ENCODE measurements at places on chromosomes 12 and 14.

DNA sequence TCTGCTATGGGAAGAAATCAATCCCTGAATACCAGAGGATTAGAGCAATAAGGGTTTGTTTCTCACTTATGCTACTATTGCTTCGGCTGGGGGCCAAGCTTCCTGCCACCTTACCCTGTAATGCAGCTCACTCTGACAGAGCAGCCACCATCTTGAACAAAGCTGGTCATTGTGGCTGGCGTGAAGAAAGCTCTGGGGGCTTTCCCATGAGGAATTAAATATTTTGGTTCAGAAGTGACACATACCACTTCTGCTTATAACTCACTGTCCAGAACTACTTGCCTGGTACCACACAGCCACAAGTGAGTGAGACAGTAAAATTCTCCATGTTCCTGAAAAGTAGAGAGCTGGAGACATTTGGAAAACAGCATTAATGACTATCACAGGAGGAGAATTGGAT, 82.6 kb downstream of the GALNT8 start:
- H3K27me3 ChIP-seq, result no peaks in the 10 kb centered on the region
- H3K27ac ChIP-seq, result no peak overlapping the region
- H3K4me3 ChIP-seq, result no peak overlapping the region
- no peak for DNase-seq

- no peak overlapping the region for H3K4me3 ChIP-seq
- peaks cover 19% of the 10 kb centered on the region for H3K27me3 ChIP-seq
- peaks cover 26% of the 10 kb centered on the region for H3K4me1 ChIP-seq
- no peak overlapping the region for H3K27ac ChIP-seq
- no peaks in the 10 kb centered on the region for H3K36me3 ChIP-seq
Measured at GRCh38 chr14:64541972-64542835, 1.7 kb downstream of the HSPA2 start.

DNA sequence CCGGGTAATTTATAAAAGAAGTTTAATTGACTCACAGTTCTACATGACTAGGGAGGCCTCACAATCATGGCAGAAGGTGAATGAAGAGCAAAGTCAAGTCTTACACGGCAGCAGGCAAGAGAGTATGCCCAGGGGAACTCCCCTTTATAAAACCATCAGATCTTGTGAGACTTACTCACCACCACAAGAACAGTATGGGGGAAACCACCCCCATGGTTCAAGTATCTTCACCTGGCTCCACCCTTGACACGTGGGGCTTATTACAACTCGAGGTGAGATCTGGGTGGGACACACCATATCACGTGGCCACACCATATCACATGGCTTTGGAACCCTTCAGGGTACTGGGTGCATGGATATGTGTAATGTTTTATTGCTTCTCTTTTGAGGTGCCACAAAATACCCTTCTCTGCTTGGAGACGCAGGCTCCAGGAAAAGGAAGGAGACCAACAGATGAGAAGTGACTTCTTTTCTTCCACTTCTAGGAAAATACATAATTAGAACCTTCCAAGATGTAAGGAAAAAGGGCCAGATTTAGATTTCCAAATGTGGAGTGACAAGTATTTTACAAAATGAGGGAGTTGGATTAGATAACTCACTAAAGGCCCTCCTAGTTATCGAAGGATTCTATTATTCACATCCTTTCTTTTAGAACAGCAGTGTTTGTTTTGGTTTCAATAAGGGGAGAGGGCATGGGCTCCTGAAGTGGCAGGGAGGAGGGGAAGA, 33.1 kb upstream of the ETFBKMT start:
- no peaks in the 10 kb centered on the region for H3K27me3 ChIP-seq
- no peak for DNase-seq
- H3K36me3 ChIP-seq, result no peaks in the 10 kb centered on the region
- peaks cover 2% of the 10 kb centered on the region for H3K4me1 ChIP-seq

GRCh38 chr14:102474934-102475333, 34.6 kb downstream of the ANKRD9 start:
- no peaks in the 10 kb centered on the region for H3K4me1 ChIP-seq
- no peak for DNase-seq
- H3K27ac ChIP-seq, result no peak overlapping the region
- no peaks in the 10 kb centered on the region for H3K36me3 ChIP-seq
- no peaks in the 10 kb centered on the region for H3K27me3 ChIP-seq

- DNase-seq, result peak; percentile 13
- H3K27ac ChIP-seq, result no peak overlapping the region
- no peaks in the 10 kb centered on the region for H3K36me3 ChIP-seq
- H3K27me3 ChIP-seq, result no peaks in the 10 kb centered on the region
Measured at GRCh38 chr12:64583771-64584421, 26.4 kb upstream of the RASSF3 start.

DNA sequence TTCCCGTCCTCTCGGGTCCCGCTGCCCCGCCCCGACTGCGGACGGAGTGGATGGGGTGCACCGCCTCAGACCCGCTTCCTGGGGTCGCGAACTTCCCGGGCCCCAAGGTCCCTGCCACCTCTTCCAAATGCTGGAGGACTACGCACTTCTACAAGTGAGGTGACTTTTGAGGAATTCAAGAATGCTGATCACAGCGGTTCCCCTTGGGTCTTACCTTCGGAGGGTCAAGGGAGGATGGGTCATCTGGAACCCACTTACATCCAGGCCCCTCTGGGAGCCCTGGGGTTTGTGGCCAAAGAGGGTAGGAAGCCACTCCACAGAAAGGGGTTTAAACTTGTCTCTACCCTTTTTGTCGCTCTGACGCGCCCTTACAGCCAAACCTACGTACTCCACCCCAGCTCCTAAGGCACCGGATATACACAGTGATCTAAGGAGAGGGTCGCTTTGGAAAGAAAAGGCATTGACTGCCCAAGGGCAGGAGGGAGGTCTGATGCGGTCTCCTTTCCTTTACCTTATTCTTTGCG, 532 bp upstream of the PRKD1 start:
- no peak overlapping the region for H3K4me3 ChIP-seq
- DNase-seq, result no peak
- H3K27me3 ChIP-seq, result peaks cover 6% of the 10 kb centered on the region
- H3K4me1 ChIP-seq, result peaks cover 6% of the 10 kb centered on the region

DNA sequence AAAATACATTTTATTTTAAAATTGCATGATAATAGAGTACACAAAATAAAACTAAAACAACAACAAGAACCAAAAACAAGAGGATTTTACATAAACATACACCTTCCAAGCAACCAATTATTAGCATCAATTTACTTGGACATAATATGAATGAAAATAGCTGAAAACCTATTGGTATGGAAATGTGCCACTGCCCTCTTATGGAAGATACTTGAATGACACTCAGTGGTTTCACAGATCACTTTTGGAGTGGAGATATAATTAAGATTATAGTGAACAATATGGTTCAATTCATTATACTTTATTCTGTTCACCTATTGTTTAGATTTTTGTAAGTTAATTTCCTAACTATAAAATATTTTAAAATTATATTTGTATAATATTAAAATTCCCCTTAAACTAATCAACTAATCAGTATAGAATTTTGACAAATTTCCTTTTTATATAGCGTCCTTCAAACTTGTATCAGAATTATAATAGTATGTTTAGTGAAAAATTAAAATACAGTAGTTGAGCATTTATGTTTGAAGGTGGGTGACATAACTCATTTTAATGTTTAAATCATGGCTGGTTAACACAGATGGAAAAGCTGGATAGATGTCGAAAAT, 70.1 kb downstream of the SLC6A15 start:
- H3K36me3 ChIP-seq, result no peaks in the 10 kb centered on the region
- no peak overlapping the region for H3K27ac ChIP-seq
- H3K27me3 ChIP-seq, result no peaks in the 10 kb centered on the region
- H3K4me3 ChIP-seq, result no peak overlapping the region

- no peaks in the 10 kb centered on the region for H3K4me1 ChIP-seq
- no peak overlapping the region for H3K4me3 ChIP-seq
- H3K27me3 ChIP-seq, result no peaks in the 10 kb centered on the region
- no peak overlapping the region for H3K27ac ChIP-seq
- DNase-seq, result no peak
Measured at GRCh38 chr14:46091819-46092218, 559.8 kb downstream of the RPL10L start.

DNA sequence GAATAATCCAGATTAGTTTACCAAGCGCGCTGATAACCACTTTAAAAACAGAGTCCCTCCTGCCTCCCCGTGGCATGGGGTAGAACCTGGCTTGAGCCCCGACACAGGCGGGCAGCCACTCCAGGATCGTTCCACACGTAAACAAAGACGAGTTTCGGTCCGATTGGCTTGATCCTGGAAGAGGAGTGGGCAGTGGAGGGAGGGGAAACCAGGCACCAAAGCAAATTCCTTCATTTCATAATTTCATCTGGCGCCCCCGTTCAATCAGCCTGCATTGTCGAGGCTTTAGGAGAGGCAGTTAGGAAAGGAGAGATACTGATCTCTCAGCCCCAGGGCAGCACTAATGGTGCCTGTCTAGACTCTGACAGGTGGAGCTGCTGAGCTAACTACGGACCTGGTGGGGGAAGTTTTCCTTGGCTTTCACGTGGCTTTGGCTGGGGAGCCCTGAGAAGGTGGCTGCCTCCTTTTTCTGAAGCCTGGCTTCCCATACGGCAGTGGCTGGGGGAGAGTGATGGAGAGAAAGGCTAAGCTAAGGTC, 751 bp upstream of the GPRC5A start:
- H3K36me3 ChIP-seq, result no peaks in the 10 kb centered on the region
- H3K4me1 ChIP-seq, result peaks cover 15% of the 10 kb centered on the region
- no peak overlapping the region for H3K27ac ChIP-seq
- DNase-seq, result peak; percentile 51
- no peak overlapping the region for H3K4me3 ChIP-seq

GRCh38 chr14:64721391-64721791, 17.2 kb downstream of the PLEKHG3 start:
- H3K27me3 ChIP-seq, result no peaks in the 10 kb centered on the region
- H3K4me1 ChIP-seq, result no peaks in the 10 kb centered on the region
- no peak for DNase-seq

GRCh38 chr14:53389202-53389601, 236.1 kb upstream of the DDHD1 start:
- no peaks in the 10 kb centered on the region for H3K4me1 ChIP-seq
- no peaks in the 10 kb centered on the region for H3K27me3 ChIP-seq
- H3K27ac ChIP-seq, result no peak overlapping the region

- H3K27ac ChIP-seq, result no peak overlapping the region
- peaks cover 37% of the 10 kb centered on the region for H3K4me1 ChIP-seq
- H3K36me3 ChIP-seq, result no peaks in the 10 kb centered on the region
- H3K27me3 ChIP-seq, result no peaks in the 10 kb centered on the region
- no peak for DNase-seq
Measured at GRCh38 chr12:66664076-66664475, 14.8 kb downstream of the GRIP1 start.

- H3K4me3 ChIP-seq, result no peak overlapping the region
- no peak overlapping the region for H3K27ac ChIP-seq
- no peak for DNase-seq
Measured at GRCh38 chr12:126343321-126343720, 1278.1 kb downstream of the AACS start.

GRCh38 chr12:88896958-88897357, 316.7 kb upstream of the KITLG start:
- no peak for DNase-seq
- H3K27me3 ChIP-seq, result no peaks in the 10 kb centered on the region
- no peaks in the 10 kb centered on the region for H3K36me3 ChIP-seq
- no peaks in the 10 kb centered on the region for H3K4me1 ChIP-seq
- H3K27ac ChIP-seq, result no peak overlapping the region

DNA sequence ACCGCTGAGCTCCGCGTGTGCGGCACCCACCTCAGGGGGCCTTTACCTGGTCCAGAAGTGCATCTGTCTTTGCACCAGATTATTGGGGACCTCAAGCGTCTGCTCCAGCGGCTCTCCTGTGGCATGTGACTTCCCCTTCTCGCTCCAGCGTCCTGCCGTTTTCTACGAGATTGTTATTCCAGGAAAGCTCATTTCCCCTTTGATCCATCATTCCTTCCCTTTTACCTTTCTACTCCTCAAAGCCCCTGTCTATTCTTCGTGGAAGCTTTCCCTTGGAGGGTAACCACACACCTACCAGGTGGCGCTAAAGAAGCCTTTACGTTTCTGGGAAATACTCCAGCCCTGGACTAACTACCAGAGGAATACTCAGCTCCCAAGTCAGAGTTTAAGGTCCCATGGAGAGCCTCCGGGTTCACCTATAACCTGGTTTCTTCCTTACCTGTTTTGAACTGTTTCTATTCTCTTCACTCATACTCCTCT, 1.5 kb downstream of the FKBP4 start:
- no peaks in the 10 kb centered on the region for H3K27me3 ChIP-seq
- H3K36me3 ChIP-seq, result peaks cover 2% of the 10 kb centered on the region
- H3K27ac ChIP-seq, result peak overlapping the region; percentile 63
- H3K4me3 ChIP-seq, result peak overlapping the region; percentile 84
- peaks cover 21% of the 10 kb centered on the region for H3K4me1 ChIP-seq

DNA sequence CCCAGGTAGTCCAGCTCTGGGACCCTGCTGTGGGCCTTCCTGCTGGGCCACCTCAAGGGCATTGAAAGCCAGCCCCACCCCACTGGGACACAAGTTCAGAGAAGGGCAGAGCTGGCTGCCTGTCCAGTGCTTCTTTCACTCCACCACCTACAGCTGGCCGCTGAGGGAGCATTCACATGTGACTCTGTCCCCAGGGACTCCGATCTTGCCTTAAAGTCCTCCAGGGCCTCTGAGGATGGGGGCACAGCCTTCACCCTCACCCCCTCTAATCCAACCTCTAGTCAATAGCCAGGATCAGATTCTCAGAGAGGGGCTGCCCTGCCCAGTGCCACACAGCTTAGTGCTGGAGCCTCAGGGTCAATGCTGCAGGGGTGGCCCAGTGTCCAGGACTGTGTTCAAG, 5.0 kb upstream of the CYP46A1 start:
- H3K27ac ChIP-seq, result no peak overlapping the region
- H3K4me3 ChIP-seq, result no peak overlapping the region
- peaks cover 6% of the 10 kb centered on the region for H3K4me1 ChIP-seq
- H3K27me3 ChIP-seq, result no peaks in the 10 kb centered on the region
- no peak for DNase-seq

DNA sequence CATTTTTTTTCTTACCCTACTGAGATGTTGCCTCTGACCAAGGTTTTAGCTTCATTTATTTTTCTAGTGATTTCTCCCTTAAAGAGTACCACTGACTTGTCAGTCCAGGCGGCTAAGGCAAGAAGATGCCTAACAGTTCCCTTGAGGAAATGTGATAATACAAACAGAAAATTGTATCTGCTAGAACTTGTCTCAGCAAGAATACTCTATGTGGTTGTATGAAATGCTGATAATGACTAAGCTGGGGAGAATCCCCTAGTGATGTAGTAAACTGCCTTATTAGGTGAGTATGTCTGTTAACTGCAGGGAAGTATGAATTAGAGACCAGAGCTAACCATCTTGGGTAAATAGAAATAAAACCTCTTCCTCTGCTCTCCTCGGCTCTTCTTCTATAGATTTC, 6.7 kb downstream of the C12orf54 start:
- H3K27me3 ChIP-seq, result no peaks in the 10 kb centered on the region
- H3K4me3 ChIP-seq, result no peak overlapping the region
- H3K4me1 ChIP-seq, result no peaks in the 10 kb centered on the region
- H3K27ac ChIP-seq, result no peak overlapping the region
- no peak for DNase-seq

DNA sequence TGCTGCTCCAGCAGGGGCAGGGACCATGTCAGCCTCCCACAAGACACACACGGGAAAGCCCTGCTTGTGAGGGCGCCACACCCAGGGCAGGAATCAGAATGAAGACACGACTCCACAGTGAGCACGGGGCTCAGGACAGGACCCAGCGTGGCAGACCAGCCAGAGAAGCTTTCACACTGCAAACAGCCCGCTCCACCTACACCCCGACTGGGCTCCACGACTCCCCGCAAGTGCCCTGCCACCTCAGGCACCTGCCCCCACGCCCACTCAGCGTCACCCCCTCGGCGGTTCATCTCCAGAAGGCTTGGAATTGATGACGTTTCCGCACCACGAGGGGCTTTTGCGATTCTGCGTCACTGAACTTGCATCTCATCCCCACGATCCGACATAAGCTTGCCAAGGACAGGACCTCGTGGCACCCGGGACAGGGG, 91.1 kb downstream of the FBXL14 start:
- H3K4me3 ChIP-seq, result no peak overlapping the region
- H3K27ac ChIP-seq, result no peak overlapping the region
- DNase-seq, result no peak
- H3K4me1 ChIP-seq, result no peaks in the 10 kb centered on the region

Measured in B cell (primary cell).